ENCODE measurements at places on chromosomes 3 and 15. TPM values are rescaled to one million over a fixed set of nuclear protein-coding genes. Genes with fewer than 3 reads are reported as not detected.

DNA sequence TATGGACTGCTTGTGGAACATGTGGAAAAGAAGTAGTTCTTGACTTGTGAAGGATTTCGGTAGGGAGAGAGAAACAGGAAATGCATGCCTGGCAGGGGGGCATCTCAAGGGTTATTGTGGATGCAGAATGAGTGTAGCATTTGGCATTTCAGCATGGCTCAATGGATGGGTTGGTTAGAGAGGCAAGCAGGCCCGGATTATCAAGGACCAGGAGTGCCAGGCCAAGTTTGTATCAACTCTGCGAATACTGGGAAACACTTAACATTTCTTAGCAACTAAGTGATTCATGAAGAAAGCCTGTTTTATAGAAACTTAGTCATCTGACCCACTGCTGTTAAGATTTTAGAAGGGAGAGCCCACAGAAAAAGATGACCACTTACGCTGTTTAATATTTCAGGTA lies 33.6 kb downstream of the KIF15 start:
- DNase-seq, result no peak

GRCh38 chr15:29805043-29805707 lies 17.1 kb downstream of the TJP1 start:
- DNase-seq, result no peak

DNA sequence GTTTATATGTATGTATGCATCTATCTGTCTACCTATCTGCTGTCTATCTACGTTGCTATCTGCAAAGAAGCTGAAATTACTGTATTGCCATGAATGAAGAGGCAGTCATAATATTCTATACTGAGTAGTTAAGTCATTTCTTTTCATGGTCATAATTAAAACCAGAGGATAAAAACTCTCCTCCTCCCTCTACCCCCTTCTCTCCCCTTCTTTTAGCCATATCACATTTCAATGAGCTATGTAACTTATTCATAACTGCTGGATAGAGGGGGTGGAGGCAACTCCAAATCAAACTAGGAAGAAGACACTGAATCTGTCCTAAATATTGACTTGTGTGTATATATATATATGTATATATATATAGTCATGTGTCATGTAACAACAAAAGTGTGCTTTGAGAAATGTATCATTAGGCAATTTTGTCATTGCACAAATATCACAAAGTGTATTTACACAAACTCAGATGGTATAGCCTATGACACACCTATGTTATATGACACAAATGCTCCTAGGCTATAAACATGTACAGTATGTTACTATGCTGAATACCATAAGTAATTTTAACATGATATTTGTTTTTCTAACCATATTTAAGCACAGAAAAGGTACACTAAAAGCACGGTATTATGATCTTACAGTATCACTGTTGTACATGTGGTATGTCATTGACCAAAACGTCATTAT lies 229.7 kb upstream of the KCNMB2 start:
- no peak for DNase-seq

DNA sequence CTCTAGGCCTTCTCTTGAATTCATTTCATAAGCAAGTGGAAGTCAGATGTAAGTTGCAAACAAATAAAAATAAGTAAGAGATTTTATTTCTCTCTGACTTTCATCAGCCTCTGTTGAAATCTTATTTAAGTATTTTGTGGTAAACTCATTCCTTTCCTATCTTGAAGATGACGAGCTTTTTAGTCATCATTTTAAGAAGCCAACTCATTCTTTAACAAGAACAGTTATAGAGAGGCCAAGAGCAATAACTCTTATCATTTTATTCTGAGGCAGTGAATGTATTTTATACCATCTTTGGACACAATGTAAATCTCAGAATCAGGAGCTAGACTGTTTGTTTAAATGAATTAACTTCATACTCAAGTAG lies 147.5 kb upstream of the MBNL1 start:
- no peak for DNase-seq

DNA sequence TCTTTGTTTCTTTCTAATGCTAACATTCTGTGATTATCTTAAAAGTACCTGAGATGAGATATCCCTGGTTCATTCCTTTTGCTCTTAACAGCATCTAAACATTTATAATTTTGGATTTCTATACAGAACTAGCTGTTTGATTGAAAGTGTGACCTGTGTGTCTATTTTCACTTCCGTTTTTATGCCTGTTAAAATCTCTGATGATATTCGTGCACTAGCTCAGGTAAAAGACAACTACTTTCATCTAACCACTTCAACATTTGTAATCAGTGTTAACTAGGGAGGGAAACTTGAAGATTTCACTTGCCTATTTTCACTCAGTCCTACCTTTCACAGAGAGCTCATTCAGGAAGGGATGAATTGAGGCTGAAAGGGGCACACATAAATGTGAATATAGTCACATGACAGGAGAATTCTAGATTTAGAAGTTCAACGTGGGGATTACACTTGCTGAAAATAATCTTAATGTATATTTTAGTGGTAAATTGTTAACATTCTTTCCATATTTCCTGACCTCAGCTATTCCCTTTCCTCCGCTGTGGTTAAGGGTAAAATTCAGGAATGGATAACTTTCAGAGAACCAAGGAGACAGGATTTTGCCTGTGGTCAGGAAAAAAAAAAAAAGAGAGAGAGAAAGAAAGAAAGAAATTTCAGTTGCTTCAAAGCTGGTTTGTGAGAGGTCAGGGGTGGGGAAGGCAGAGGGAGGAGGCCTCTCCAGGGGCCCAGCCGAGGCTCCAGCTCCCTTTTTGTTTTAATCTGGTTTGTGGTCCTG lies 159.8 kb upstream of the TSC22D2 start:
- DNase-seq, result no peak

DNA sequence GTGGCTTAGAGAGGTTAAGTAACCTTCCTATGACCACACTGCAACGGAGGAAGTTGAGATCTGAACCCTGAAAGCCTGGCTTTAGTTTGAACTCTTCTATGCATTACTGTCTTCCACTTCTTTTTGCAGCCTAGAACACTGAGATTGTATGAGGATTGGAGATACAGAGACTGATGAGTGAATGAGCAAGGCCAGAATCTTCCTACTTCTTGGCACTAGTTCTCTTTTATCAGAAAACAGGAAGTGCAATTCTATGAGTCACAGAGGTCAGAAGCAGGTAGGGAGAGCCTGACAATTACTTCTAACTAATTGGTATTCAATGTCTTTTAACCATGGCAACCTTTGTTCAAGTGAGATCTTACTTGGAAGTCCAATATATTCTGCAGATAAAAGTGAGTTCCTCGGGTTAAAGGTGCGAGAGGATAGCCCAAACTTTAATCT lies 219.0 kb downstream of the SHQ1 start:
- DNase-seq, result peak; percentile 69

- DNase-seq, result no peak
Measured at GRCh38 chr3:185024406-185024805, 128.5 kb downstream of the C3orf70 start.

DNA sequence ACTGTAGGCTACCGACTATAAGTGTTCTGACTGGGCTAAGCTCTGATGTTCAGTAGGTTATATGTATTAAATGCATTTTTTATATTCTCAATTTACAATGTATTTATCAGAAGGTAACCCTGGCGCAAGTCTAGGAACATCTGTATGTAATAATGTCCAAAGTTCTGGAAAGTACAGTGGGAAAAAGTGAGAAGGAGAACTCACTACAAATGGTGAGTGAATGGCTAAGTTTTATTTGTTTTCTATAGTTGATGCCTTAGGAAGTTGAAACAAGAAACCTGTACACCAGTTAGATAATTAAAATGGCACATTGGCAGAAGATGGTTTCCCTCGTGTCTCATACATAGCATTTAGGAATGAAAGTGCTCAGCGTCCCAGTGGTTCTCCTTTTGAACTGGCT lies 333.4 kb upstream of the THRB start:
- no peak for DNase-seq

DNA sequence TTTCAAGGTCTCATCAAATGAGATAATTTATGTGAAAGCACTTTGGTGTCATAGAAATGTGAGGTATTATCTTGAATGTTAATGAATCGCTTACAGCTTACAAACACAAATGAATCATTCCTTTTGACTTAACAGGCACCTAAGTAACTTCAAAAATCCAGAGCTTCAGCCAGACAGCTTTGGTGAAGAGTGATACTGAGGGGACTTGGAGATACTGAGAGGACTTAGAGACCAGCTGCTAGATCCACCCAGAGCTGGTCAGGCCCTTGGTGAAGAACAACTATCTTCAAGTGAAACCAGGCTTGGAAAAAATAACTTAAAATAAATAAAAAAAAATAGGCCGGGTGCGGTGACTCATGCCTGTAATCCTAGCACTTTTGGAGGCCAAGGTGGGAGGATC lies 16.2 kb upstream of the ZFYVE19 start:
- DNase-seq, result no peak

DNA sequence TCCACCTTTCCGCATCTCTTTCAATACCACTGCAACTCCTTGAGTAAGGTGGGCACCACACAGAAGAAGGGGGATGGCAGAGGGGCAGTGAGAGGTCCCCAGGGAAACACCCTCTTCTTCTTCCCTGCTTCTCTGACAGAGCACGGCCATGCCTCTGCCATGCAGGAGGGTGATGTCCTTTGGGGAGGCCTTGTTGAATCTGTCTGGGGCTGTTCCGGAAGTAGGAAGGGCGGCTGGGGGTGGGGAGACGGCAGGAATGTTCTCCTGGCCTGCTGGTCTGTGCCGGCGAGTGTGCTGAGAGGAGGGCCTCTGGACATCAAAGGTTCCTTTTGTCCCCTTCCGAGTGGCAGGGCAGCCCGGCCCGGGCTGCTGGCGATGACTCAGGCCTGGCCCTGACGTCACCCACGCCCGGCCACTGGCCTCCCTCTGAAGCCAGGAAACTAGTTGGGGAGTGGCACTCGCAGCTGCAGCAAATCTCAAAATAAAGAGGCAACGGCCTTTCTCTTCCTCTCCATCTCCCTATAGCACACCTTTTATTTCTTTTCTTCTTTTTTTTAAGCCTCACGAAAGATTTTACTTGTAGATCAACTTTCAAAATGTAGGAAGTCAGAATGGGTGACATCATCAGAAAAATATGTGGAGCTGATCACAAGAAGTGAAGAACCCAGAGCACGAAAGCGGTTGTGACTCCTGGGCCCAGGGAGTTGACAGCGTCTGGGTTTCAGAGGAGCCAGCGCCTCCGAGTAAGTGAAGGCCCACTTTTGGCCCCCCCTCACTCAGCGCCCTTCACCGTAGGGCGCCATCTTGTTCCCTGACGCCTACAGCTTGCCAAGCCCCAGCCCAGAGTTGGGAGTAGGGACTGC lies at the start of gene ZBTB38:
ZBTB38 (plus strand) TSS at position 443 of the 863 bp plus-strand sequence. CDS start 73,885 bp downstream, outside the sequence.
- DNase-seq, result no peak

DNA sequence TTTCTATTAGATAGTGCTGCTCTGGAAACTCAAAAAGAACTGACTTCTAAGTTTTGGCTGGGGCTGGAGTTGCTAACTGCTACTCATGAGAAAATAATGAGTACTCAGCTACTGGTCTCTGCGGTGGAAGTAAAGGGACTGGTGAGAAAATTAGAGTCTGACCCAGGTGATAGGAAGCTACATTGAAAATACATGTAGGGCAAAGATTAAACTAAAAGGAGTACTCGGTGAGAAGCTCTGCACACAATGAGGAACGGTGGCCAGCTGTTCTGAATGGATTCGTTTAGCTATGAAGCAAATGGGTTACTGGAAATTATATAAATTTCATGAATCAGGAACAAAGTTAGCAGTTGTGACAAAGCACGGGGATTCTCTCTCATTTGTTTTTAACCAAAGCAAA lies 512.9 kb upstream of the SGO1 start:
- no peak for DNase-seq

ACAN gene
- total RNA-seq, result not detected

CYP8B1 gene
- total RNA-seq, result not detected

PIGZ gene
- 0.37 TPM for total RNA-seq

CPEB1 gene
- total RNA-seq, result not detected

PRTG gene
- not detected for total RNA-seq

All from Karpas-422 (cell line).